ENCODE measurements at places on chromosomes 6 and 20. TPM values are rescaled to one million over a fixed set of nuclear protein-coding genes. Genes with fewer than 3 reads are reported as not detected.
A peak's percentile ranks its signal among the peaks of the same experiment; 100 is the strongest.

- H3K27me3 ChIP-seq: no peaks in the 10 kb centered on the region
- no peak for DNase-seq
- H3K27ac ChIP-seq: no peak overlapping the region
- H3K36me3 ChIP-seq: no peaks in the 10 kb centered on the region
- H3K4me3 ChIP-seq: peak overlapping the region; percentile 46
Observed at GRCh38 chr20:50794181-50794845, 548 bp upstream of the BCAS4 start.

DNA sequence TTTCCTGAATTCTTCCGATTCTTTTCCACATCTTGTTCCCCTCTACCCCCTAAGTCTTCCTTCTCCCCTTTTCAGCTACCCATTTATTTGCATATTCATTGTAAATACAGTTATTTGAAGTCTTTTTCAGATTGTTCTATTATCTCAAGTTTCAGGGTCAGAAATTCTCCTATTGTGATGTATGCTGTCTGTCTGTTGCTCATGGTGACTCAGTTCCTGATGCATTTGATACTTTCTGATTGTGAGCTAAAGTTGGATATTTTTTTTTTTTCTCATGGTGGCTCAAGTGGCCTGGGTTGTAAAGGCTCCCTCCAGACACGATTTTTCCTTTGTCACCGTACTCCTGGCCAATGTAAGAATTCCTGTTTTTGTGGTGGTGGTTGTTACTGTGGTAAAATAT is 4.9 kb upstream of the PI16 start:
- H3K4me1 ChIP-seq: no peaks in the 10 kb centered on the region
- DNase-seq: no peak

- no peaks in the 10 kb centered on the region for H3K36me3 ChIP-seq
- H3K27me3 ChIP-seq: no peaks in the 10 kb centered on the region
- no peak for DNase-seq
- H3K27ac ChIP-seq: no peak overlapping the region
Observed at GRCh38 chr6:39561536-39562266, 163.5 kb downstream of the KIF6 start.

DNA sequence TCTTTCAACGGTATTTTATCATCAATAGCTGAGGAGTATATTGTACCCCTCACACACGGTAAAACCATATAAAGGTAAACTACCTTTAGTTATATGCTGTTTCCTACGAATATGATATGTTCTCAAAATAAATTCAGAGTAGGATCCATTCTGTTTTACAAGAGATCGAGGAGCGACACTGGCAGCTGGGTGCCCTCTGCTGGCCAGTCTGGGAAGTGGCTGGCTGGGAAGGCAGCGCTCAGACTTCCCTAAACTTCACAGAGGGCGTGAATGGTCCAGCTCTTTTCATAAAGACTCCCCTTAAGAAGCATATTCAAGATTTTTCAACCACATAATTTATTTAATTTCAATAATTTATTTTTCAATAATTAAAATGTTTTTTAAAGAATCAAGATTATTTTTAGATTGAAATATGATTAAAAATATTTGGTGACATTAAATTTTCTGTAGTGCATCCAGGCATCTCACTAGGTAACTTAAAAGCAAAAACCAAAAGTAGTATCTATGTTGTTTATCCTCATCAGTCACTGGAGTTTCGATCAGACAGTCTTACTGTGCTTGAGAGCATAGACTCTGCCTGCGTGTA is 187.5 kb upstream of the PDE10A start:
- DNase-seq: peak; percentile 82
- H3K27ac ChIP-seq: no peak overlapping the region
- H3K36me3 ChIP-seq: no peaks in the 10 kb centered on the region
- H3K4me1 ChIP-seq: no peaks in the 10 kb centered on the region

DNA sequence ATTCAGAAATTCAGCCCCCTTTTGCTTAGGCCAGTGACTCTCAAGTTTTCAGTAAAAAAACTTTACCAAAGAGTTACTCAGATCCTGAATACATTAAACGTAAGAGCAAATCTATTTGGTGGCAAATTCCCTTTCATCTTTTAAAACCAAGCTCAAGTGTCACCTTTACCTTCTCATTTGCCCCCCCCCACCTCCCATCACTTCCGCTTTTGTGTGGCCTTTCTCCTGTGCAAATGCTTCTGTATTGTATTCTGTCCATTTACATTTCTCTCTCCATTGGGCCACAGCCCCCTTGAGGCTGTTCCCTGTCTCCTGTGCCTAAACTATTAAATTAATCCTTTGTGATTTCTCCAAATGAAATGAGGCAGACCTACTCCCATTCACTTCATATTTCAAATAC is 1.9 kb downstream of the NOL7 start:
- H3K4me1 ChIP-seq: peaks cover 13% of the 10 kb centered on the region
- H3K36me3 ChIP-seq: peaks cover 6% of the 10 kb centered on the region
- H3K4me3 ChIP-seq: no peak overlapping the region
- DNase-seq: no peak
- no peak overlapping the region for H3K27ac ChIP-seq

- DNase-seq: peak; percentile 31
- no peaks in the 10 kb centered on the region for H3K36me3 ChIP-seq
- H3K4me3 ChIP-seq: no peak overlapping the region
- no peaks in the 10 kb centered on the region for H3K4me1 ChIP-seq
- H3K27me3 ChIP-seq: no peaks in the 10 kb centered on the region
Observed at GRCh38 chr6:28585335-28585734, 59.7 kb downstream of the GPX5 start.

- H3K36me3 ChIP-seq: no peaks in the 10 kb centered on the region
- H3K4me1 ChIP-seq: peaks cover 3% of the 10 kb centered on the region
- H3K27ac ChIP-seq: peak within 1 kb of the TSS; percentile 85
Observed at GRCh38 chr6:116570856-116571682, at the start of gene RWDD1. Gene RWDD1 (plus strand): TSS chr6:116571504. CDS start chr6:116571583, 79 bp downstream.

- no peak overlapping the region for H3K4me3 ChIP-seq
- H3K36me3 ChIP-seq: no peaks in the 10 kb centered on the region
- DNase-seq: no peak
- no peaks in the 10 kb centered on the region for H3K27me3 ChIP-seq
Observed at GRCh38 chr6:3252369-3252768, 6.4 kb upstream of the PSMG4 start.

- no peaks in the 10 kb centered on the region for H3K27me3 ChIP-seq
- no peak overlapping the region for H3K4me3 ChIP-seq
- DNase-seq: peak; percentile 73
- no peak overlapping the region for H3K27ac ChIP-seq
Observed at GRCh38 chr6:11346516-11346915, 114.0 kb upstream of the NEDD9 start.

DNA sequence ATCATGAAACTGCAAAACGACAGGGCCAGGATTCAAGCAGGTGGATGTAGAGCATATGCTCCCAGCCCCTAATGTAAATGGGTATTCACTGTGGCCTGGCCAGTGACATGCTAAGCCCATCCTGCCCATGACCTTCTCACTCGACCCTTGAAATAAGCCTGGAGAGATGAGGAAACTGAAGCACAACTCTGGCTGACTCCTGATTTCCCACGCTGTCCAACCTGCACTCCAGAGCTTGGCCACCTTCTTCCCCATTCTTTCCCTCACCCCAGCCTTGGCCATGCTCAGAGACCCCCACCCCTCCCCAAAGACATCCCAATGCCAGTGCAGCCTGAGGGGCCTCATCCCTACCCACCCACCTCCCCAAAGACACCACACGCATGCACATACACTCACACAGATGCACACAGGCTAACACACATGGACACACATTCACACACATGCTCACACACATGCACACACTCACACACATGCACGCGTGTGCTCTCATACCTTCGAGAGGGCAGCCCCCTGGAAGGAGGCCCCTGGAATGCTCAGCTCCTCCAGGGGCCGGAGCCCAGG is 12.4 kb downstream of the TFEB start:
- peaks cover 37% of the 10 kb centered on the region for H3K4me1 ChIP-seq
- H3K4me3 ChIP-seq: no peak overlapping the region
- peak overlapping the region; percentile 47 for H3K27ac ChIP-seq
- H3K27me3 ChIP-seq: no peaks in the 10 kb centered on the region

- H3K27me3 ChIP-seq: no peaks in the 10 kb centered on the region
- no peak overlapping the region for H3K4me3 ChIP-seq
- no peak overlapping the region for H3K27ac ChIP-seq
- DNase-seq: no peak
Observed at GRCh38 chr6:52640170-52640569, 30.7 kb upstream of the TMEM14A start.

GRCh38 chr6:148379966-148380713 is 37.5 kb downstream of the SASH1 start:
- no peak overlapping the region for H3K4me3 ChIP-seq
- no peaks in the 10 kb centered on the region for H3K36me3 ChIP-seq
- no peaks in the 10 kb centered on the region for H3K27me3 ChIP-seq

- H3K4me1 ChIP-seq: no peaks in the 10 kb centered on the region
- no peaks in the 10 kb centered on the region for H3K36me3 ChIP-seq
- H3K27me3 ChIP-seq: no peaks in the 10 kb centered on the region
- H3K4me3 ChIP-seq: no peak overlapping the region
- no peak for DNase-seq
Observed at GRCh38 chr6:111777357-111777756, 95.9 kb downstream of the FYN start.

GRCh38 chr20:37348792-37349516 is 3.0 kb downstream of the SRC start:
- DNase-seq: no peak
- H3K27ac ChIP-seq: no peak overlapping the region
- no peak overlapping the region for H3K4me3 ChIP-seq
- H3K27me3 ChIP-seq: no peaks in the 10 kb centered on the region
- H3K4me1 ChIP-seq: no peaks in the 10 kb centered on the region

- no peak overlapping the region for H3K4me3 ChIP-seq
- H3K27ac ChIP-seq: no peak overlapping the region
- H3K36me3 ChIP-seq: no peaks in the 10 kb centered on the region
- DNase-seq: no peak
- no peaks in the 10 kb centered on the region for H3K27me3 ChIP-seq
Observed at GRCh38 chr20:51860111-51860882, 58.0 kb upstream of the SALL4 start.

GRCh38 chr6:130385064-130385695 is 19.4 kb downstream of the TMEM200A start:
- H3K27ac ChIP-seq: no peak overlapping the region
- H3K4me1 ChIP-seq: no peaks in the 10 kb centered on the region
- H3K36me3 ChIP-seq: no peaks in the 10 kb centered on the region
- DNase-seq: no peak

DNA sequence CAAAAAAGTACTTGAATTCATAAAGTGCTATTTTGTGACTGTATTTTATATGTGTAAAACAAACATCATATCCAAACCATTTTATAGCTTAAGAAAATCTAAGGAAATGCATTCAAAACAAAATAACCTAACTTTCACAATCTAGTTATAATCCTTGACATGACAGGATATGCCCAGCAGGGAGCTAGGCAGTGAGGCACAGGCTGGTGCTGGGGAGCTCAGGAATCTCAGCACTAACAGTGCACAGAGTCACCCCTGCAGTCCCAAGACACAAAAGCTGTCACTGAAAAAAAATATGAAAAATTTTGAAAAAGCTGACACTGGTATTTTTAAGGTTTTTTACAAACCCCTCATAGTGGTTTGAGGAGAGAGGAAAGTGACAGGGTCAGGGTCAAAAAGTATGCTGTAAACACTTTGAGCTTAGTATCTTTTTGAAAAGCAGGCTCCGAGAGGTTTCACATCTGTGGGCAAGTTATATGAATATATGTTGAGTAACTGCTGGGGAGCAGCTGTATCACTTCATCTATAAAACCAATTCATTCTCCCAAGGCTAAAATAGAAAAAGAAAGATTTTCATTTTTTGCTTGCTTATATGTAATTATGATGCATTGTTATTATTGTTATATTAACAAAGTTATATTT is 24.1 kb downstream of the LGSN start:
- no peak overlapping the region for H3K27ac ChIP-seq
- H3K4me1 ChIP-seq: no peaks in the 10 kb centered on the region
- no peaks in the 10 kb centered on the region for H3K27me3 ChIP-seq
- H3K36me3 ChIP-seq: no peaks in the 10 kb centered on the region

DNA sequence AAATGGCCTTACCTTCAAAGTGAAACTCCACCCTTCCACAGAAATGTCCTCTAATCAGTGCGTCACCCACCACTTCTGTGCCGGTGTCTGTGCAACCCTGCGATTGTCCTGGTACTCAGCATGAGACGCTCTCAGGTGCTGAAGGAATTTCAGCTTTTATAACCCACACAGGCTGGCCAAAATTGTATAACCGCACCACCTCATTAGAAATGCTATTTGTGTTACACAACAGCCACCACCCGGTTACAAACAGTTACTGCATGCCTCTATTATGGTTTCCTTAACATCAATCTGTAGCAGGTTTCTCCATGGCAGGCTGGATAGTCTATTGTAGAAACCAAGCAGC is 51.5 kb downstream of the SLC23A2 start:
- no peak overlapping the region for H3K4me3 ChIP-seq
- no peak for DNase-seq
- H3K36me3 ChIP-seq: no peaks in the 10 kb centered on the region
- H3K4me1 ChIP-seq: no peaks in the 10 kb centered on the region
- H3K27ac ChIP-seq: no peak overlapping the region

DNA sequence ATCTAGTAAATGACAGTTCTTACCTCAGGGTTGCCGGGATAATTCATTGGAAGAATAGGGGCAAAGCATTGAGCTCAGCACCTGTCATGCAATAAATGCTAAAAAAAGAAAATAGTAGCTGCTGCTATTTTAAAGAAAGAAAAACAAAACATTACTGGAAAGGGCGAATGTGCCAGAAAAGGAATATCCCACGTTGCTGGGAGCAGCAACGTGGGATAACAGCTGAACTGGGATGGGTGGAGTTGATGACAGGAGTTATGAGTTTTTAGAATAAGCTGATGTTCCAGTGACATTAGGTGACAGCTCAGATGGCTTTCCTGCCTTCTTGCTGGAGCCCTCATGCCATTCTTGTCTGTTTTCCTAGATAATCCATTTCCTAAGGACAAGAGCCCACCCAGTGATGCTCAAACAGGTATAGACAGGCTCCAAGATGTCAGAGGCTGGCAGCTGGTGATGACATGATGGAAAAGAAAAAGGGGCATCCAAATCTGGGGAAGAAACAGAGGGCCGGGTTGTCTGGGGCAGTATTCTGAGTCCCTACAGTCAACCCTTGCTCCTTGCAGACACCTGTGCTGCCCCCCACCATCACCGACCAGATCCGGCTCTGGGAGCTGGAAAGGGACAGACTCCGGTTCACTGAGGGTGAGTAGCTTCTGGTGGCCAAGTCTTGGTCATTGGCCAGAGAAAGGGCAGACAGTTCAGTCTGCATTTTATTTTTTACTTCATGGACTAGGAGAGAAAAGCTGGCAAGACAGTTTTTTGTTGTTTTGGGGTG is 1.1 kb upstream of the VARS2 start:
- H3K36me3 ChIP-seq: peaks cover 2% of the 10 kb centered on the region
- H3K4me1 ChIP-seq: peaks cover 32% of the 10 kb centered on the region
- DNase-seq: no peak

- H3K4me1 ChIP-seq: no peaks in the 10 kb centered on the region
- no peak overlapping the region for H3K4me3 ChIP-seq
- H3K36me3 ChIP-seq: no peaks in the 10 kb centered on the region
- H3K27me3 ChIP-seq: no peaks in the 10 kb centered on the region
- no peak for DNase-seq
Observed at GRCh38 chr6:159255434-159255951, 86.3 kb downstream of the FNDC1 start.

ATP6V1G2 gene
- total RNA-seq: 1.2 TPM

HLA-DQB2 gene
- 15.1 TPM for total RNA-seq

WFDC2 gene
- 2,874 TPM for total RNA-seq

MAK gene
- total RNA-seq: 0.66 TPM

VWA7 gene
- 32.5 TPM for total RNA-seq

GPX5 gene
- total RNA-seq: not detected

KCNB1 gene
- 1.2 TPM for total RNA-seq

WFDC5 gene
- total RNA-seq: 1.0 TPM

VSTM2L gene
- total RNA-seq: 4.1 TPM

VEGFA gene
- 36.3 TPM for total RNA-seq

FERMT1 gene
- total RNA-seq: 0.57 TPM

HLA-DRB1 gene
- 267 TPM for total RNA-seq
